ENCODE measurements at places on chromosomes 11 and 22.
A peak's percentile ranks its signal among the peaks of the same experiment; 100 is the strongest.

DNA sequence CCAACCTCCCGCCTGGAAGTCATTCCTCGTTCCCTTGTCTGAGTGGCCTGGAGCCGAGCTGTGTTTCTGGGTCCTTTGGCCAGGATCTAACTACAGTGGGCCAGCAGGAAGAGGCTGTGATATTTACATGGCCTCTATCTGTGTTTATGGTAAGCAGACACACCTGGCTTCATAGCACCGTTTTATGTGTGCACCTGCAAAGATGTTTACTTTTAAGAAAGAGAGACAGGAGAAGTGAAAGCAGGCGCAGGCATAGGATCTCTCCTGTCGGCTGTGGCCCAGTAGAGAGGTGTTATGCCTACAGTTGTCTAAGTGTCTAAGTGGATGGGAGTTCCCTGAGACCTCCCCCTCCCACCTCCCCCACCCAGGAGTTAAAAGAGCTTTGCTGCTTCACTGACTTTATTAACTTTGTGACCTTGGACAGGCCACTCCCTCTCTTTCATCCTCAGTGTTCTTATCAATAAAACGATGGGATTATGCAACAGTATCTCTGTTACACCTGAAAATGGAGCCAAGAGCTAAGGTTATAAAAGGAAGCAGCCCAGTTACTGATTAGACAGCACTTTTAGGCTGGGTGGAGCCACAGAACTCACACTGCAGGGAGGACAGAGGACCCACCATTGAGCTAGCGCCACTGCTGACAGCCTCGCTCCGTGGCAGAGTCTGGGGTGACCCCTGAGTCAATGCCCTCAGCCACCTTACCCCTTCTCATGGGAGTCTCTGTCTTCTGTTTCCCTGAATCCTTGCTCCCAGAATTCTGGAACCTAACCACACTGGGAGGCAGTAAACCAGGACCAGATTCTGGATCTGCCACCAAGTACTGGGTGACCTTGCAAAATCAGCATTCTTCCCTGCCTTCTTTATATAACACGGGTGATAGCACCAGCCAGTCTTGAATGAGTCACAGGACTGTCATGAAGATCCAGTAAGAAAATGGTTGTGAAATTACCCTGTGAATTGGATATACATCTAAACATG lies 22.0 kb downstream of the ST14 start:
- DNase-seq: peak; percentile 91

DNA sequence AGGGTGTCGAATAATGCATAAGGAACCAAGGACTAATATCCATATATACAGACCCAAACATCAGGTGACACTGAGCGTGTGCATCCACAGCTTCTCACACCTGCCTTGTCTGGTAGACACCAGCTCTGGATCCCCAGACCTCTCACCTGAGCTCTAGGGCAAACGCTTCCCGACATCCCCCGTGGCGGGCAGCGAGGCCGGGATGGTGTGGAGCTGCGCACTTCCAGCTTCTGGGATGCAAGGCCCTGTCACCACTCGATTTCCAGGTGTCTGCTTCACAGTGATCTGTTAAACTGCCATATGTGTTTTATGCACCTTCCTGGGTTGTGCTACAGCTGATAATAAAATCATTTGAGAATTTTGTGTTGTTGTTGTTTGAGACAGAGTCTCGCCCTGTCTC lies 15.3 kb upstream of the TREH start:
- DNase-seq: no peak

DNA sequence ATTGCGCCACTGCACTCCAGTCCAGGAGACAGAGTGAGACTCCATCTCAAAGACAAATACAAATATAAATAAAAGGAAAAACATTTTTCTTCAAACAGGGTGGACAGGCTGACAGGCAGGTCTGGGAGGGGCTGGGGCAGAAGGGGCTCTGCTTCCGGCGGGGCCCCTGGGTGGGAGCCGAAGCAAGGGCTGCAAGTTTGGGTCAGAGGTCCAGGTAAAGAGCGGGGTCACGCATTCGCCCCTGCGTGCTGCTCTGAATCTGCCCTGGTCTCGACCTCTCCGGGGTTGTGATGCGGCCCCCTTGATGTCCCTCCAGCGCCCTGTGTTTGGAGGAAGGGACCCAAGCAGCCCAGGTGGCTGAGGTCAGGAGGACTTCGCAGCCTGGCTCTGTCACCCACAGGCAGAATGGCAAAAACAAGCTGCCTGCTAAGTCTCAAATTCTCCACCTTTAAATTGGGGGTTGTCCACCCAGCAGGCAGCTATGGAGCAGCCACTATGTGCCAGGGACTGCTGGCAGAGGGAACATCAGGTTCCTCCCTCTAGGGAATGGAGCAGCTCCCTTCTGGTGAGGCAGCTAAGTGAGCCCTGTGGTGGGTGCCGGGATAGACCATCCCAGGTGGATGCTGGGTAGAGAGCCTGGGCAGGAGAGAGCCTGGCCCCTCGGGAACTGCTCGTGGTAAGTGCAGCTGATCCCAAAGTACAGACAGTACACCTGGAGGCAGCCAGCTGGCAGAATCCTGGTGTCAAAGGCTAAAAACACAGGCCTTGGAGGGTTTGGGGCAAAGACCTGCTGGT lies 10.3 kb upstream of the PHF21B start:
- no peak for DNase-seq

- no peak for DNase-seq
Observed at GRCh38 chr11:20310596-20311394, 52.7 kb upstream of the HTATIP2 start.

GRCh38 chr22:43969989-43970755 lies 14.9 kb downstream of the SAMM50 start:
- no peak for DNase-seq

DNA sequence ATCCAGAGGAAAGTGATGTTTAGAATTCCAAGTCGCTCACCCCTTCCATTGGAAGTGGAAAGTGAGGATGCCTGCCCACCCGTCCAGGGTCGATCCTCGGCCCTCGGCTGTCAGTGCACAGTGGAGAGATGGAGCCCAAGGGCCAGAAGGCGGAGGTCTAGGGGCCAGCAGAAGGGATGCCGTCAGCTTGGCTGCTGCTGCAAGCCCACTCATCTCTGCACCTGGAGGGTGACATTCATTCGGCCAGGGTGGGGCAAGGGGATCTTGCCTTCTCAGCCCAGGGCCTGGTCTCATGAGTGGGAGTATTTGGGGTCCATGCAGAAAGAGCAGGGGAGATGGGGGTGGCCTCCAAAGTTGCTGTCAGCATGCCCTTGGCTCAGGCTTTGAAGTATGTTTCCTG lies 30.7 kb downstream of the LINC01488 start:
- DNase-seq: no peak

DNA sequence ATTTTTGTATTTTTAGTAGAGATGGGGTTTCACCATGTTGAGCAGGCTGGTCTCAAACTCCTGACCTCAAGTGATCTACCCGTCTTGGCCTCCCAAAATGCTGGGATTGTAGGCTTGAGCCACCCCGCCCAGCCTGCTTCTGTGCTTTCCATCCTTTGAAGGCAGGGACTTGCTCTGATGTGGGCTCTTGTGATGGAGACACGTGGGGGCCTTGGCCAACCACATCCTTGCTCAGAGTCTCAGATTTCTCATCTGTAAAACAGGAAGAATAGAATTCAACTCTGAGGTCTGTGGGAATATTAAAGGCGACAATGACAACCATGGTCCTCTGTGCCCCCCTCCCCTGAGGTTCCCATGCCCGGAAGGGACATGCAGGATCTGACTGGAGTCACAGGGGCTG lies 3.8 kb upstream of the GGA1 start:
- DNase-seq: peak; percentile 69

DNA sequence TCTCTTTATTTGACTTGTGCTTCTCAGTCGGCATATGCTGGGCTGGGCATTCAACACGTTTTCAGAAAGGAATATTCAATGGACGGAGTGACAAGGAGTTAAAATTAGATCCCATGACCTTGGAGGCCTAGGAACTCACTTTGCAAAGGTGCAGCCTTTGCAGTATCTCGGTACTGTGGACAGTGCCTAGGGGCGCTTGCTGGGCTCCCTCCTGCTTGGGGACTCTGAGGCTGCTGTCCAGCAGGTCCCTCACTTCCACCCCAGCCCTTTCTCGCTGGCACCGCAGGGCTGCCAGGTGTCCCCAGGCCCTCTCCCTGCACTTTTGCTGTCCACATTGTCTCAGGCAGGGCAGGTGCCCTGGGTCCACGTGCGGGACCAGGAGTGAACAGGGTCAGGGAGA lies 255.5 kb upstream of the B3GAT1 start:
- DNase-seq: no peak

- no peak for DNase-seq
Observed at GRCh38 chr22:32364210-32364609, 6.5 kb downstream of the RFPL3 start.
